ENCODE measurements at places on chromosomes 3 and 15.

- DNase-seq, result no peak
These were observed 333.0 kb upstream of the RARB start for GRCh38 chr3:25094932-25095685.

- no peak for DNase-seq
These were observed 22.9 kb downstream of the DAG1 start for GRCh38 chr3:49492969-49493368.

- DNase-seq, result no peak
These were observed 94.6 kb downstream of the FILIP1L start for GRCh38 chr3:100019719-100020118.

DNA sequence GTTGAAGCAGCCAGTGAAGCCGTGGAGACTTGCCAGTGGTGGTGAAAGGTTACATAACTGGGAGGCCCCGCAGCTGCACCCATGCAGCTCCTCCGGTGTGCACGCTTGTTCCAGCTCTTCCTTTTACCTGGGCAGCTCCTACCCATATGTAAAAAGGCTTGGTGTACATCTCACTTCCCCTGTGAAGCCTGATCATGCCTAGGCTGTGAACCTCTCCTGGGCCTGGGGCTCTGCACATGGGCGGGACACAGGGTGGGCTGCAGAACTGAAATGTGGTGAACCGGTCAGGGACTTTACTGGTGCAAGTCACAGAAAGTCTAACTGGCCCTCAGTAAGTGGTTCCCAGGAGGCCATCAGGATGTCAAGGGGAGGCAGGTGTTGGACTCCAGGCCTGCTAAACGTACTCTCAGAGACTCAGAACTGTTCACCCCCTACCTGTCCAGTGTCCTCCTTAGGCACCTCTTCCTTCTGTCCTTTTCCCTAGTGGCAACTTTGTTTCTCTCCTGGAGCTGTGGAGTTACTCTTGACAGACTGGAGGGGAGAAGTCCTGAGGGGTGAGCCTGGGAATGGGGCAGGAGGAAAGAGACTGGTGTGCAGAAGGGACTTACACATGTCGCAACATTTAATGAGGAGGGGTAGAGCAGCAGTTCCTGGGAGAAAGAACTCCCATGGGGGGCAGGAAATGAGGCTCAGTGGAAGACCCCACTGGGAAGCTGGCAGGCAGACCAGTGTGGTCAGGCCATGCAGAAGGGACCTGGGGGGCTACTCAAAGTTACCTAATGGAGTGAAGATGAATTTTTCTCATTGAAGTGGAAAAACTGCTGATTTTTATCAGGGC, 148.1 kb downstream of the EEFSEC start:
- DNase-seq, result no peak

DNA sequence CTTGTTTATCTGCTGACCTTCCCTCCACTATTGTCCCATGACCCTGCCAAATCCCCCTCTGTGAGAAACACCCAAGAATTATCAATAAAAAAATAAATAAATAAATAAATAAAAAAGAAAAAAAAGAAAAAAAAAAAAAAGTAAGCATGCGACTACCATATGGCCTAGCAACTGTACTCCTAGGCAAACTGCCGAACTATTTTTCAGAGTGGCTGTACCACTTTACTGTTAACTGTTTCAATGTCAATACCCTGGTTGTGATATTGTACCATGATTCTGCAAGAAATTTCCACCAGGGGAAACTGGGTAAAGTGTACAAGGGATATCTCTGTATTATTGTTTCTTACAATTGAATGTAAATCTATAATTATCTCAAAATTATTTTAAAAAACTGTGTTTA, 41.3 kb upstream of the MAP4 start:
- no peak for DNase-seq

GRCh38 chr3:89300981-89301380, 193.6 kb downstream of the EPHA3 start:
- no peak for DNase-seq

Data from CD4-positive, alpha-beta memory T cell (primary cell).